ENCODE measurements at places on chromosomes 12 and 14.

DNA sequence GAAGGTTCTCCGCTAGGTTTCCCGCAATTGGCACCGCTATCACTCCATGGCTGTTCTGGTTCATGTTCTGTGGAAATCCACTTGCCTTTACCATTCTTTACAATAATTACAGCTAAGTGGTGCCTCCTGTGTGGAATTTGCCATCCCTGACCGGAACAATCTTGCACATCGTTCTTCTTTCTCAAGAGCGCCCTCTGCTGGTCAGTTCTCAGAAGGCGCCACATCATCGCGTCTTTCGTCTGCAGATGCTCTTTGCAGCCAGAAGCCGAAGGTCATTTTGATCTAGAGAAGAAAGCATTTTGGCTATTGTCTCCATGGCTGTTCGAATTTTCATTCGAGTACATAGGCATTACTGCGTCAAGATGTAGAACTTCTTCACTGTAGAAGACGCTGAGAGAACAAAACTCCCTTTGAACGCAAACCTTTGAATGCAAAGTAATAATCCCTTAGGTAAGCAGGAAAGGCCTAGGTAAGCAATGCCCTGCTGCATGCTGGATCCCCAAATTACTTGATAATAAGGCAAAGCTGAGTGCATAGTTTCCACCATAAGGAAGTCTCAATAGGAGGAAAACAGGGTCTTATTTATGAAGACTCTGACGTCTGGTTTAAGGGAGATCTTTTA lies 10.1 kb upstream of the RTRAF start:
- peak; percentile 62 for DNase-seq

DNA sequence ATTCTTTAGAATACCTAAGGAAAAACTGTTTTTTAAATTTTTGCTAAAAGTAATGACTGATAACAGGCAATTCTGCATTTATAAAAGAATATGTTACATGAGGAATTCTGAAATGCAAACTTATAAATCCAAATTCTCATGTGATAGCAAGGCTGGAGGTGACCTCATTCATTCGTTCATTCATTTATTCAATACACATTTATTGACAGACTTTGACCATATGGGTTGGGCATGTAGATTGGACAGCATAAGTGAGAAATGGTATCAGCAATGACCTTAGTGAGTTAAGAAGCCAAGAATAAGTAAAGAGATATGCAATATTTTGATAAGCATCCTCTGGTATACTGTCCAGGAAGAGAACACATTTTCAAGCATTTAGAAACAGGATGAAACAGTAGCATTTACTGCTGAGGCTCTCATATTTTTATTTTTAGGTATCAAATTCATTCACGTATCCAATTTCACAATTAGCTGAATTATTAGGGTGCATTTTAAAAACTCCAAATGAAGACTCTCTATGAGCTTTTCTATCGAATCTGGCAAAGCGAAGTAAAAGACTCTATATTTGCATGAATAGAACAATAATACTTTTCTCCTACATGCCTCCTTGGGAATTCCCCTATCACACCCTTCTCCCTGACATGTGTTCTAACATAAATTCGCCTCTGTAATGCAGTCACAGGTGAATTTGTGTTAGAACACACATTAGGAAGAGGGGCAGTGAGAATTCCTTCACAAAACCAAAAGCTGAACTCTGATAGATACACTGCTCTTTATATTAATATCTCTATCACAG lies 49.9 kb downstream of the PEBP1 start:
- no peak for DNase-seq

DNA sequence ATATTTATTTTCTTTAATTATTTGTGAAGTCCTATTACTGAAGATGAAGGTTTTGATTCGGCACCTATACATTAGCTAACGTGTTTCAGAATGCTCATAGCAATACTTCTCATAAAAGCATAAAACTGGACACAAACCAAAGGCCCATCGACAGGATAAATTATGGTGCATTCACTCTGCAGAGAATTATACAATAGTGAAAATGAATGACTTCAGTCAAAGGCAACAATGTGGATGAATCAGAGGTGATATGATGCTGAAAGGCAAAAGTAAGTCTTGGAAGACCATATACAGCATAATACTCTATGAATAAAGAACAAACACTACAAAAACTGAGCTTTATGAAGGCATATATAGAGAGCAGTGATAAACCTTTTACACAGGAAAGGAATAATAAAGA lies 156.6 kb upstream of the EGLN3 start:
- no peak for DNase-seq

- no peak for DNase-seq
Measured at GRCh38 chr14:81366214-81366613, 33.9 kb downstream of the STON2 start.

DNA sequence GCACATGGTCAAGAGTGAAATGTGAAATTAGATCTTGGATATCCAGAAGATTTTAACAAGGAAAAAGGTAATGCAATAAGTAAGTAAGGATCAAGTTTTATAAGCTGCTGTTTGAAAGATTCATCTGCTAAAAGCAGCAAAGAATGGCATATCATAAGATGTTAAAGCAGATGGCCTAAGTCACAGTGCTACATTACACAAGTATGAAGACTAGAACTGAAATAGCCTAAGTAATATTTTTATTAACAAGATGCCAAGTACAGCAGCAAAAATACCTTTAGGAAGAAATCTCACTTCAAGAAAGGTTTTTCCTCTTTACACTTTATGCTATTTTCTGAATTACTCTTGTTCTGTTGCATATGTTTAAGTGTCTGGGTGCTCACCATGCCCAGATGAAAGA lies 414.1 kb downstream of the MDGA2 start:
- DNase-seq = no peak

DNA sequence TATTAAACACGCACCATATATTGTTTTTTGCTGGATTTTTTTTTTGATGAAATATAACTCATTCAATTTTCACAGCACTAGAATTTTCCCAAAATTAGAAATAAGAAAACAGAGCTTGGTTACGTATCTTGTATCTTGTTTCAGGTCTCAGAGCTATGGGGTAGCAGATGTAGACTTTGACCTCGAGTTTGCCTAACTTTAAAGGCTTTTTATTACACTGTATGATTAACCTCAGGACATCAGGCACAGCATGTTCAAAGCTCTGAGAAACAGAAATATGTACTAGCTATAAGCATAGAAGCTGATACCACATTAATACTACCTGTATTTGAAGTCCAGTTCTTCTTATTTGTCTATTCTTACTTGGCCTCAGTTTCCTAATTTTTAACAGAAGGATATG lies 171.9 kb upstream of the KITLG start:
- peak; percentile 1 for DNase-seq

GRCh38 chr12:71872972-71873371 lies 33.4 kb downstream of the TBC1D15 start:
- DNase-seq = no peak

GRCh38 chr12:1161197-1161596 lies 170.2 kb downstream of the ERC1 start:
- no peak for DNase-seq

DNA sequence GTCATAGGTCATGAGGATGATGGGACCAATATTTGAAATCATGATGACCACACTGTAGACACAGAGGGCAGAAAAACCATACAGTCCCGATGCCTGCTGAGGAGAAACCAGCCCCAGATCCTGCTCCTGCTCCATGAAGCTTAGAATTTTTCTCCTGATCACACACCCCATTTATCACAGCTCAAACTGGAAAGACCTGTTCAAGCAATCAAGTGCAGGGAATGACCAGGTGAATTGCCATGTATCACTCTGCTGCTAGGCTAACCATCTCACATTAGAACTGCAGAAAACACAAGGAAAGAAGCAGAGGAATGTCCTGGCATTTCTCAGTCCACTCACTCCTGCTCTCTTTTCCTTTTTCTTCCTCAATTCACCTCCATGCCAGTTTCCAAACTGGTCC lies 18.1 kb downstream of the MANSC1 start:
- no peak for DNase-seq

DNA sequence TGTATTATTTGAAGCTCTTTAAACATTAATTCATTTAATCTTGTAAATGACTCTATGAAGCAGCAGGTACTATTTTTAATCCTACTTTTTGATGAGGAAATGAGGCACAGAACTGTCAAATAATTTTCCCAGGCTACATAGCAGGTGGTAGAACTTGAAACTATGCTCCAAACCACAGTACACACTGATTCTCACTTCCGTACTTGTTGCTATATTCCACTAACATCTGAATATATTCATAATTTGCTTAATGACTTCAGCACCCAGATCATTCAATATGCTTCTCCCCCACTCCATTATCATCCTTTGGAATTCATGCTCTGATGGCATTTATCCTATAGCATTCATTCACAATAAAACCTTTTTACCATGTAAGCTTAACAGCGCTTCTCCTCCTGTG lies 4.9 kb downstream of the ERGIC2 start:
- DNase-seq = no peak

DNA sequence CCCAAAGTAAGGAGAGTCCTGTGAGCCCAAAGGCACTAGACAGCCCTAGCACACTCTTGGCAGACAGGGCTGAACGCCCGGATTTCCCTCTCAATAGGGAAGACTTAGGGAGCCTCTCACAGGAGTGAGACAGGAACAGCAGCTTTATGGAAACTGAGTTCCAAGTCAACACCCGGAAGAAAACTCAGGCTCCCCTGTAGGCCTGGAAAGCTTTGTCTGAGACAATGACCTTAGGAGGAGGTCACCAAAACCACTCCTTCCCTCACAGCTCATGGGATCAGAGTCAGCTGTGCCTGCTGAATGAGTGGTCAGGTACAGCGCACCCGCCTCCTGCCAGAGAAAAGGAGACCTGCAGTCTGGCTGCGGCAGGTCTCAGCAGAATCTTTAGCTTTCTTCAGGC lies 229.5 kb downstream of the CACNA1C start:
- peak; percentile 8 for DNase-seq

DNA sequence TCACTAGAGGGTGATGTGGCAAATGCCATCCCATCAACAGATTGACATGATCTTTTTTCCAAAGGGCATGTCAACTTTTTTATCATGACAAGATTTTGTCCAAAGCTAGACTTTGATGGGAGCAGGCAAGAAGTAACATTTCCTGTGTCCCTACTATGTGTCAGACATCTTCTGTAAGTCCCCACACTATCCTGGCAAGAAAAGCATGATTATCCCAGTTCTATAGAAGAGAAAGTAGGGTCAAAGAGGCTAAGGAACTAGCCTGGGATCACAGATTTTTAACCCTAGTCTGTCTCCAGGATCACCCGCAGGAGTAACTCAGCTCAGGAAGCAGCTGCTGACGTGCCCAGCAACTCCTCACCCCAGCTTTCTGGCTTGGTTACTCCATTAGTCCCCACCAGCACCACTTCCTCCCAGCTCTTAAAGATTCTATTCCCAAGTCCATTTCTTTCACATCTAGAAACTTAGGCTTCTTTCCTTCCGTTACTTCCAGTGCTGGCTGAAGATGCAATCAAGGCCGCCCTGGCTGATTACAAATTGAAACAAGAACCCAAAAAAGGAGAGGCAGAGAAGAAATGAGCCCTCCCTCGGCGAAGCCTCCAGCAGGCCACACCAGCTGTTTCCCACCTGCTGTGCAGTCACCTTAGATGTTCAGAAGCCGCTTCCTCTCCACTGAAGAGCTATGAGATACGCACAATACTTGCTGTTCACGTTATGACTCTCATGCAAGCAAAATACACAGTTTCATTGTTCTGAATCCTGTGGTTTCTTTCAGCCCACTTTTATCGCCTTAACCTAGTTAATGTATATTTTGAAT lies 6.2 kb downstream of the ISCU start:
- DNase-seq = no peak

DNA sequence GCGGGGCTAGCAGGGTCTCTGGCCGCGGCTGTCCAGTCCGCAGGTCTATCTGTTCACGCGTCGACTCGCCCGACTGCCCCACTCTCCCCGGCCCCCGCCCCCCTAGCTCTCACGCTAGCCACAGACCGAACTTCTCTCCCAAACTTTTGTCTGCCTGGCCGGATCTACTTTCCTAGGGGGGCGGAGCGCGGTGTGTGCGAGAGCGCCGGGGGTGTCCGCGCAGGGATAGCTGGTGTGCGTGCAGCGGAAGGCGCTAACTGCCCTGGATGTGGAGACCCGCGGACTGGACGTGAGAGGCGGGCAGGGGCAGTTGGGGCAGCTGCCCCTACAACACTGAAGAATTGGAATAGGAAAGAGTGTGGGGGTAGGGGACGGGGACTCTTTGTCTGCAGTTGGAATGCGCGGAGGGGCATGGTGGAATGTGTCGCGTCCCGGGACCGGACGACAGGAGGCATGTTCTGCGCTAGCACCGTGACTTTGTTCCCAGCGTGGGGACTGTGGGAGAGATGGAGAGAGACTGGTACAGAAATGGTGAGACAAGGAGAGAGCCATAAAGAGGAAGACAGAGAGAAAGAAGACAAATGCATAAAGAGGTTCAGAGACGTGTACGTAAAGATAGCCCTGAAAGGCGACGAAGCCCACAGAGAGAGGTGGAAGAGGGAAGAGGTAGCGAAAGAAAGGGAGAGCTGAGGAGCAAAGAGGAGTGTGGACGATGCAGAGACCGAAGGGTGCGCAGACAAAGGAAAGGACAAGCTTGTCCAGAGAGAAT lies at the start of gene AJUBA:
Gene AJUBA, minus strand, starts transcription at position 75 of the 769 bp plus-strand sequence. CDS start 285 bp downstream, outside the sequence.
- DNase-seq = peak; percentile 98

DNA sequence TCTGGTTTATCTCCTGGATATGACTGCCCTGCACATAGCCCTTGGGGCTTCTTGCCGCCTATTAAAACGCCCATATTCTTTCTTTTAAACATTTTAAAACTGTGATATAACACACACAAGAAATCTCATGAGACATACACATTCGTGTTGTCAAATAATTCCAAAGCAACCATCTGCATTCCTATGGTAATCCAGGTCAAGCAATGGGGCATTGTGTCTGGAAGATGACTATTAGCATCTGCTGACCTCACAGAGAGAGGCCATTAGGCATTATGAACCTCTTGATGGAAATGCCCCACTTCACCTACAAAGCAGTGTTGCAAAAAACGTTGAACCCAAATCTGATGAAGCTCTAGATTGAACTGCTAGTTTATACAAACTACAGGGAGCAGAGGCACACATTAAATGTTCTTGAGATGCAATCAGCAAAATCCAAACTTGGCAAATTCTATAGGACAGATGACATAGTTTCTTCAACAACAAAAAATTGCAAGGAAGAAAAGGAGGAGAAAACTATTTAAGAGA lies 513.8 kb upstream of the CCDC196 start:
- no peak for DNase-seq
